ENCODE measurements at places on chromosomes 6 and 20.

GRCh38 chr20:62970307-62971210 is 18.1 kb downstream of the SLC17A9 start:
- no peak for DNase-seq

DNA sequence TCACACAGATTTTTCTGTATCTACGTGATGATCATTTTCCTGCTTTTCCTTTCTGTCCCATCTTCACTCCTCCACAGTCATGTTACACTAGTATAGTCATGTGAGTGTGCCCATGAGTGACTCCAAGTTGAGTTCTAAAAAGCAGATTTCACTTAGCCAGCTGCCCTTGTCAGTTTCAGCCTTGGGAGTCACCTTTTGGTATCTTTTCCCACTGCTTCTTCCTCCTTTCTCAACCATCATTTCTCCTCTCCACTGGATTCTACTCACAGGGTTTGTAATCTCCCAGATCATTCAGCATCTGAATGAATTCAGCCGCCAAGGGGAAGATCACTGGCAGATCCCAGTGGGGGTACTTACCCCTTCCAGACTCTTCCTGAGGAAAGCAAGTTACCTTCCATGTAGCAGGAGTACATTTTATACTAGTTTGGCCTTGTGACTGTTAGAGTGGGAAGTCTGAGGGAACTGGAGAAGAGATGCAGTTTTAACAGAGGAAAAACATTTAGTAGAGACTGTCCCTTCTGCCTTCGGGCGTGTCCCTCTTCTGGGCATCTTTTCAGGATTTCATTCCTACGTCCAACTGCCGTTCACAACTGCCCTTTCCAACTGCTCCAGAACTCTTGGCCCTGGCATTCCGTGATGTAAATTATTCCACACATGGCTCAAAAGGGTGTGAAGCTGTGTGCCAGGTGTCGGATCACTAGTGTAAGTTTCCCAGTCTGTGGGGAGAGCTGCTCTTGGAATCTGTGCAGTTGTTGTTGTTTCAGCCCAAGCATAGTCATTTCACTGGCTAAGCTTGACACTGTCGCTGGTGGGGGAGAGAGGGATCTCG is 38.9 kb downstream of the BICRAL start:
- no peak for DNase-seq

DNA sequence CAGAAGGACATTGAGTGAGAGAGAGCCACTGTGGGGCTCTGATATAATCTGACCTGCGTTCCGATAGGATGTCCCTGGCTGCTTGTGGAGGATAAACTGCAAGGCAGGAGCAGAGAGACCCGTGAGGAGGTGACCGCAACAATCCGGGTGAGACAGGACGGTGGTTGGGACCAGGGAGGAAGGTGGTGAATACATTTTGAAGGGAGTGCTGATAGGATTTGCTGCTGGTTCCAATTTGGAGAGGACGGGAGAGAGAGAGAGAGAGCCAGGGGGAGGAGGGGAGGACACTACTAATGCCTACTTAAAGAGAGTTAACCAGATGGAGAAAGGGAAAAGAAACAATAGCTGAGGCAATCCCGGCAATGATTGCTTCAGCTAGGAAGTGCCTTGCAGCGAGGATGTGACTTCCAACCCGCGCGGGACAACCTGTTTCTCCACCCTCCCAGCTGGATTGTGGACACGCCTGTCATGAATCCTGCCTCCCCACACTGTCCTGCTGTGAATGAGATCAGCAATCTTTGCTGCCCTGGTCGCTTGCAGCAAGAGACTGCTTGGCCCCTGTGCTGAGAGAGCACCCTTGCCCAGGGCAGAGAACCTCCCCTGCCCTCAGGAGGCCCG is 199.0 kb upstream of the KCNG1 start:
- DNase-seq: no peak

DNA sequence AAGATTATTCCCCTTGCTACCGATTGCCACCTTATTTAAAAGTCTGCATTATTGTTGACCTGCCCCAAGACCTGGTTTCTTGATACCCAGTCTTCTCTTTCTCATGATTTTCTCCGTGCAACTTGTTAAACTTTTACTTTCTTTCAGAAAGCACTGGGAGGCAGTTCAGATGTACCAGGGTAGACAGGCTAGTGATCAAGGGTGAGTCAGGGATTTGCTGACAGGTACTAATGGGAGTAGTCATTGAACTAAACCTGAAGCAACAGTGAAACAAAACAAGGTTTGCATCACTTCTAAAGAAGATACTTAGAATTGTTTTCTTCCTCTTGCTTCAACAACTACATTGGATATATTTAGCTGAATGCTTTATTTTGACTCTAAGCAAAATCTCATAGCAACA is 124.4 kb downstream of the KCNQ5 start:
- DNase-seq: no peak

DNA sequence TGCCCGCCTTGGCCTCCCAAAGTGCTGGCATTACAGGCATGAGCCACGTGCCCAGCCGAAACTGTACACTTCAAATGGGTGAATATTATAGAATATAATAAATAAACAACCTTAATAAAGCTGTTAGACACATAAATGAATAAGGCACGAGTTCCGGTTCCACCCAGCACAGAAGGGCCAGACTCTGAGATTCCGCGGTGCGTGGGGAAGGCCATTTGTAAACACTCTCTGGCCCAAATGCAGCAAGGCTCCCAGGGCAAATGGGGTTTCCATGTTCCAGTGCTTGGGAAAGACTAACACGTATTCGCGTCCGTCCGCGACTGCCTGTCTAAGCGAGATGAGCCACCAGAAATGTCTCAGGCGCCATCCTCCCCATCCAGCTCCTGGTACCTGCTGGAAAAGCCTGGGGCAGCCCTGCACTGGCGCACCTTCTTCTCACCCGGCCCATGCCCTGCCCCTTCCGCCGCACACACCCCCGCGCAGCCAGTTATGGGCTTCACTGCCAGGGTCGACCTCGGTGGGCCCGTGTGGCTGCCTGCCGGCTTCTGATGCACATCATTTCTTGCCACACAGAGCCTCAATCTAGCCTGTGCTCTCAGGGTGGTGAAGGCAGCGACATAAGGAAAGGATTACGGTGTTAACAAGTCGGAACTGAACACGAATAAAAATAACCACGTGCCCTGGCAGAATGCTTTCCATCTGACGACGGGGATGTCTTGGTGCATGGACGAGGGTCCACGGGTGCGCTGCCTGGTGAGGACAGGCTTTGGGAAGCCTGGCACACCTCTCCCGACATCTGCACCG is 5.5 kb upstream of the LSM14B start:
- DNase-seq: no peak

DNA sequence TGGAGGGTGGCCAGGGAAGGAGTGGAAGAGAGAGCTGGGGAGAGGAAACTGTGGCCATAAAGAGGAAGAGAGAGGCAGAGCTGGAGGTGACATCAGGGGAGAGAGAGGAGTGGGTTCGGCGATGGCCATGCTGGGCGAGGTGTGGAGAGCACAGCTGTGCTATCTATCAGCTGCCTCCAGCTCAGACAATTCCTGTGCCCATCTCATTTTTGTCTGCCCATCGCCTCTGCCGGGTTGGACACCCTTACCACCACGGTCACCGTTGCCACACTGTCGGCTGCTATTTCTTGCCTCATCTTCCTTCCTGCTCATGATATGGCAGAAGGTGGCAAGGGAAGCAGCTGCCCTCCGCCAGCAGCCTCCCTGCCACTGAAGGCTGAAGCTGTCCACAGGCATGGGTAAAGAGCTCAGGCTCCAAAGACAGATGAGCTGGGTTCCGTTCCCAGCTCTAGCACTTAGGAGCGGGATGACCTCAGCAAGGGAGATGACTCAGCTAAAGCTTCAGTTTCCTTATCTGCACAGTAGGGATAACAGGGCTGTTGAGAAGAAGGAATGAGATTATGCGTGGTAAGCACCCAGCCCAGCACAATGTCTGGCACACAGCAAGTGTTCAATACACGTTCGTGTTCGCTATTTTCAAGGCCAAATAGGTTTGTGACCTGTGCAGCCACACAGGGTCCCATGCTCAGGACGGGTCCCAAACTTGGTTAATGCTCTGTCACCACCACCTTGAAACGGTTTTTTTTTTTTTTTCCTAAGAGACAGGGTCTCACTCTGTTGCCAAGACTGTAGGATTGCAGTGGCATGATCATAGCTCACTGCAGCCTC is 21.9 kb upstream of the TAF8 start:
- no peak for DNase-seq

DNA sequence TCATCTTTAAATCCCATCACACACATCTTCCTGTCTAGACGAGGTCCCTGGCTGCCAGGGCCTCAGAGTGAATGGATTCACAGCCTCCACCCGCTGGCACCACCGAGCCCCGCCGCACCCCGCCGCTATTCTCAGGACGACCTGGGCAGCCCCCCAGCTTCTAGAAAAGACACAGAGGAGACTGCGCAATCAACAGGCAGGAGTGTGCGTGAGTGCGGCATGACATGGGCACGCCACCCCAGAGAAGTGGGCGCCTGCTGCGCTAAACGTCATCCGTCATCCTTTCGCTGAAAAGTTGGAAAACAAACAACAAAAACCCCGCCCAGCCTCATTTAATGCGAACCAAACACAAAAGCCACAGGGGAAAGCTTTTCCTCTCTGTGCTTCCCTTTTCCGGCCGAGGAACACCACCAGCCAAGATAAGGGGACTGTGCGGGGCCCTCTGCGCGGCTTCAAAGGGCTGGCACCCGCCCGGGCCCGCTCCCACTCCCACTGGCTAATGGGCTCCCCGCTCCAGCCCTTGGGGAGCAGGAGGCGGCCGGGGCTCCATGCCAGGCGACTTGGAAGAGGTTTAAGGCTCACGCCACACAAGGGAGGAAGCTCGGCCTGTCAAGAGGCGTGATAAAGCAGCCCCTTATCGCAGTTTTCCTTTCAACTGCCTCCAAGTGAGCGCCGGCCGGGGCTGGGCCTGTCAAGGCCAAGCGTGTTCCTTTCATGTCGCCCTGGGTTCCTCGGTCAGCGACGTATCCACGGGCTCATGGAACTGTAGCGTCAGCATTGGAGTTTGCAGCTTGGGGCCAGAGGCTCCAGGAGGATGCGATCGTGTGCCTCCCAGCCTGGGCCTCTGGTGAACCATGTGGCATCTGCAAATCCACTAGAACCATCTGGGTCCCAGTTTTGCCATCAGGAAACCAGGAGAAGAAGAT is 50.1 kb downstream of the NFATC2 start:
- no peak for DNase-seq
